ENCODE measurements at places on chromosomes 2 and 18.
A peak's percentile ranks its signal among the peaks of the same experiment; 100 is the strongest.

GRCh38 chr2:233379441-233379840, 25.1 kb downstream of the DGKD start:
- DNase-seq, result no peak

- no peak for DNase-seq
These were observed 61.3 kb upstream of the CREB1 start for GRCh38 chr2:207468488-207468887.

- DNase-seq, result no peak
These were observed 169.8 kb downstream of the MREG start for GRCh38 chr2:215843579-215843978.

- DNase-seq, result no peak
These were observed 608.1 kb upstream of the REG3G start for GRCh38 chr2:78417355-78417754.

GRCh38 chr2:113886479-113887008, 3.3 kb upstream of the ACTR3 start:
- DNase-seq, result peak; percentile 84

DNA sequence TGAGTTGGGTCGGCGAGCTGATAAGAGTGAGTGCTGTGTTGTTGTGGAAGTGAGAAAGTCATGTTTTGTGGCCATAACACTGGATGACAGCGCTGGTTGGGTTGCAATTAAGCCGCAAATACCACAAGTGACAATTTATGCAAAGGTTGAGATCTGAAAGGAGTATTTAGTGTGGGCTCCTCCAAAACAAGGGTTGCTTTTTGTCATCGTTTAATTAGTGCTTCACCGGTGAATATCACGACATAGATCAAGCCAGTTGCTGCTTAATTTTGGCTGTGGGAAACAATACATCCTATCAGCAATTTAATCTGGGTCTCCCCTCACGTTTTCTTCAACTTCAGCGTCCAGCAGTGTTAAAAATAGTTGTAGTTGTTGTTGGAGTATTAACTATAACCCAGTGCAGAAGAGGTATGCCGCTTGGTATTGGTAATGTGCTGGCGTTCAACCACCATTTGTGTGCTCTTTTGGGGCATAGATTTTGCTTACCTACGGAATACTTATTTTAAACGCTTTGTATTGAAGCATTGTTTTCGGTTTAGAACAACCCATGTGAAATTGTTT, 662 bp downstream of the ACVR2A start:
- peak; percentile 35 for DNase-seq

GRCh38 chr2:201185863-201186262, 2.9 kb downstream of the CASP10 start:
- DNase-seq, result no peak

DNA sequence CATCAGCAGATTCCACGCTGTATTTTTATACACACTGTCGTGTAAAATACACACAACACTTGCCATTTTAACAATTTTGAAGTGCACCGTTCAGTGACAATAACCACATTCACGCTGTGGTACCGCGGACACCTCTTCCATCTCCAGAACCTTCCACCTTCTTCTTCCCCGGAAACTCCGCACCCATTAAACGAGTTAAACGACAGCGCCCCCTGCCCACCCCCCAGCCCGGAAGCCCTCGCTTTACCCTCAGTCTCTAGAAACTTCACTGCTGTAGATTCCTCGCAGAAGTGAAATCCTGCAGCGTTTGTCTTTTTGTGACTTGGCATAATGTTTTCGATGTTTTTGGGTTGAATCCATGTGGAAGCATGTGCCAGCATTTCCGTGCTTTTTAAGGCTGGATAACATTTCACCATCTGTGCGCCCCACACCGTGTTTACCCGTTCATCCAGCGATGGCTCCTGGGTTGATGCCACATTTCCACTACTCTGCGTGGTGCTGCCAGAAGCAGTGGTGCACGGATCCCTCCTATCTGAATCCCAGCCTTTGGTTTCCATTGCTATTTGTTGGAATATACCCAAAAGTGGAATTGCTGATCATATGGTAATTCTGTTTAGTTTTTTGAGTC, 32.0 kb upstream of the TMEM18 start:
- no peak for DNase-seq

DNA sequence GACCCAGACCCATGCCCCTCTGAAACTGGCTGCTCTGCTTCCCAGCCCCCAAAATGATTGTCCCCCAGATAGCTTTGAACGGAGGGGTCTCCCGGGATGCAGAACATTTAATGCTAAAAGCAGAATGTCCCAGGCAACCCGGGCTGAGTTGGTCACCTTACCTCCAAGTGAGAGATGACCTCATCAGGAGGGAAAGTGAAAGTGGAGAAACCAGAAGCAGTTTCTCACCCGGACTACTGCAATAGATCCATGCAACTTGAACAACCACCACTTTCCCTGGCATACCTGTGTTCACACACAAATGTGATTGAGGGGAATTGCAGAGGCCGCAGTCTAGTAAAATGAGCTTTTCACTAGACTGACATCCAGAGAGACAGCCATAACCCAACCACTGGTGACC, 75.3 kb upstream of the NPAS2 start:
- peak; percentile 20 for DNase-seq

DNA sequence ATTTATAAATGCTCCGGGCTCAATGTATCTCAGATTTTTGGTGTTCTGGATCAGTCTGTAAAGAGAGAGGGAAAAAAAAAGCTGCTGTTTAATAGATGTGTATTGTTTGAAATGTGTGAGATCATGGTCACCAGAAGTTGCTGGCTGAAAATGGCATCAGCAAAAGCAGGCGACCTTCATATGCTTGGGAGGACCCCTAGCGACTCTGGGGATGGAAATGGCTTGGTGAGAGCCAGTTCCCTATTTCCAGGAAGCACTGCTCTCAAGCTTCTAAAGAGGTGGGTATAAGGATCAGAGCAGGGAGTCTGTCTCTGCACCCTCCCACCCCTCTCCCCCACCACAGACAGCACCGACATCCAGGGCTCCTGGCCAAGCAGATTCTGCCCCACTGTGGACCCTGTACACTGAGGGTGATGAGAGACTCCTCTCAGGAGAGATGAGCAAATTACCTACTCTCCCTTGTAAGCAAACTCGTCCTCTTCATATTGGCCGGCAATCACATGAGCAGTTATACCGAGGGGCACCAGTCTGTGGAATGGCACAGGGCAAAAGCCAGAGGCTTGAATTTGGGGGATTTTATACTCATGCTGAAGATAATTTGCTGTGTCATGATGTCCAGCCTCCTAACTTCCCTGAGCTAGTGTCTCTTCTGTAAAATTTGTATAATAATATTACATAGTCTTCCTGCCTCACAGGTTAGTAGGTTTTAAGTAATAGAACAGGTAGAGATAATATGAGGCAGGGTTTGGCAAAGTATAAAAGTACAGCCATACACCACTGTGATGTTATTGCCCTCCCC, 29.6 kb downstream of the LHCGR start:
- DNase-seq, result no peak

DNA sequence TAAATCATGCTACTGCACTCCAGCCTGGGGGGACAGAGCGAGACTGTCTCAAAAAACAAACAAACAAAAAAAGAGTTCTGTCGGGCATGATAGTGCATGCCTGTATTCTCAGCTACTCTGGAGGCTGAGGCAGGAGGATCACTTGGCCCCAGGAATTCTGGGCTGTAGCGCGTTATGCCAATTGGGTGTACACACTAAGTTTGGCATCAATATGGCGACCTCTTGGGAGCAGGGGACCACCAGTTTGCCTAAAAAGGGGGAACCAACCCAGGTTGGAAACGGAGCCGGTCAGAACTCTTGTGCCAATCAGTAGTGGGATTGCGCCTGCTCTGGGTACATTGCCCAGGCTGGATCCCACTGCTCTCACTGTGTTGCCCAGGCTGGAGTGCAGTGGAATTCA, 49.7 kb downstream of the SDC1 start:
- DNase-seq, result no peak

GRCh38 chr2:10193851-10194820, 71.6 kb downstream of the RRM2 start:
- no peak for DNase-seq

- DNase-seq, result no peak
These were observed 248.5 kb downstream of the HAUS1 start for GRCh38 chr18:46352520-46353250.

DNA sequence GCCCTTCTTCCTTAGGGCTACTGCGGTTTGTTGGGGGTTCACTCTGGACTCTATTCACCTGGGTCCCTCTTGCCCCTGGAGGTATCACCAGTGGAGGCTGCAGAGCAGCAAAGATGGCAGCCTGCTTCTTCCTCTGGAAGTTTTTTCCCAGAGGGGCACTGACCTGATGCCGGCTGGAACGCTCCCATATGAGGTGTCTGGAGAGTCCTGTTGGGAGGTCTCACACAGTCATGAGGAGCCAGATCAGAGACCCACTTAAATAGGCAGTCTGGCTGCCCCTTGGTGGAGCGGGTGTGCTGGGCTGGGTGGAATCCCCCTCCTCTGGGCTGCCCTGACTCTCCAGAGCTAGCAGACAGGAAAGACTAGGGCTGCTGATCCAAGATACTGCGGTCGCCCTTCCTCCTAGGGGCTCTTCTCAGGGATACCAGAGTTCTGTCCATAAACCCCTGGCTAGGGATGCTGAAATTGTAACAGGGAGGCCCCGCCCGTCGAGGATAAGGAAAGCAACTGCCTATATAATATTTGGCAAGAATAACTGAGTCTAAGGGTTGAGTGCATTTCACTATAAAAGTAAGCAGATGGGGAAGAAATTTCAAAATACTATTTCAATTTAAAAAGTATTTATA, 140.7 kb downstream of the NOL4 start:
- DNase-seq, result no peak

- DNase-seq, result no peak
These were observed 1.4 kb upstream of the KCNK3 start for GRCh38 chr2:26691161-26691560.

- peak; percentile 91 for DNase-seq
These were observed at the start of gene PLCL1 for GRCh38 chr2:197804049-197804757. Gene PLCL1, plus strand, starts transcription at chr2:197804593.

GRCh38 chr2:12350821-12351220, 365.9 kb upstream of the TRIB2 start:
- no peak for DNase-seq

DNA sequence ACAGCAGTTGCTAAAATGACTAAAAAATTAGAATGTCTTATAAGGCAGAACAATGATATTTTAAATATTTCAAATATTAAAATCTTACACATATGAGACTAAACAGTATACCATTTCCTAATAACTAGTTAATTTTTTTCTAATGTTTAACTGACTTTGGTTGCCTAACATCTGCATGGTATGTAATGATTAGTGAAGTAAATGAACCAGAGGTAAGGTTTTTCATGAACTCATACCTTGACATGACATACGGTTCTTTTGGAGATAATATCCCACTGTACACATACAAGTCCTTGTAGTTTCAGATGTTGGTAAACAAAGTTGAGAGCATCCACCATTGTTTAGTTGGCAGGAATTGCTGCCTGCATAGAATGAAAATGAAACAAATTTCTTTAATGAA, 1360.2 kb downstream of the LRP1B start:
- DNase-seq, result no peak

DNA sequence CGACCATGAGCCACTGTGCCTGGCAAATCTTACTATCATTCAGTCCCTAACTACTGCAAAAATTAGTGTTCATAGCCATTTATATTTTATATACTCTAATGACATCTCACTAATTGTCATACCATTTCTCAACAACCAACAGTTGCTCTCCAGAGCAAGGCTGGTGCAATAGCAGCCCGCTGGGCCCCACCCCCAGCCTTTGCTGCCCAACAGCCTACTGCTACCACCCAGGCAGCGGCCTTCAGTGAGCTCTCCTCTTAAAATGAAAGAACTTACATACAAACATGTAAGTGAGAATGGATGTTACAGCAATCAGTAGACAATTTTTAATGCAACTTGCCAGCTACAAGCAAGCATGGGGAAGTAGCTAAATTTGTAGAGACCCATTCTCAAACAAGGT, 90.5 kb downstream of the HNRNPLL start:
- DNase-seq, result no peak

DNA sequence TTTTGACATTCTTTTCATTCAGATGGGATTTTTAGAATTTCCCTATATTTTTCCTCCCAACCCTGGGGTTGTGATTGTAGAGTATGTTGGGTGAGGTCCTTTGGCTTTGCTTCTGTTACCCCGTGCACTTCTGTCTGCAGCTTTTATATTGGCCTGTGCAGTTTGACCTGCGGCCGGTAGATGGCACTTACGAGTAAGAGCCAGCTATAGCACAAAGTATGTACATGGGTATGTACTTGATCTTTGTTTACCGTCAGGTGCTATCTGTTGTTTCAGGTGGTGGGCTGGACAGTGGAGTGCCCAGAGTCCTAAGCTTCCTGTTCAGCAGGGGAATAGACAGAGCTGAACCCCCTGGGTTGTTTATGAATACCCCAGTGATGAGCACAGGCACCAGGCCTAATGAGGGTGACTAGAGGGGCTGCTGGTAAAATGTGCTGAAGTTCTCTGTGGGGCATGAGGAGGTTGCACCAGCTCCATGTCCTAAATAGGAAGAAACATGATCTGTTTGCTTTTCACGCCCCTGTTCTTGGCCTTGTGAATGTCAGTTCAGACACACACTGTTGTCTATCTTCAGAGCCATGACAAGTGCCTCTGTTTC, 58.9 kb upstream of the THUMPD2 start:
- peak; percentile 41 for DNase-seq

- no peak for DNase-seq
These were observed 55.7 kb downstream of the GLI2 start for GRCh38 chr2:120791243-120791961.

DNA sequence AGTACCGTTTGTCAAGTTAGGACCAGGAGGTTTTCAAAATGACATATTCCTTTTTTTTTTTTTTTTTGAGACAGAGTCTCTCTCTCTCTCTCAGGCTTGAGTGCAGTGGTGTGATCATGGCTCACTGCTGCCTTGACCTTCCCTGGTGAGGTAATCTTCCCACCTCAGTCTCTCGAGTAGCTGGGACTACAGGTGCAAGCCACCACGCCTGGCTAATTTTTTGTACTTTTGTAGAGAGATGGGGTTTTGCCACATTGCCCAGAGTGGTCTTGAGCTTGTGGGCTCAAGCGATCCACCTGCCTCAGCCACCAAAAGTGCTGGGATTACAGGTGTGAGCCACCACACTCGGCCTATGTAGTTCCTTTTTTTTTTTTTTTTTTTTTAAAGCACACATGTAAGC, 127.9 kb upstream of the SEC11C start:
- DNase-seq, result no peak

GRCh38 chr2:71530211-71530610, 76.8 kb downstream of the DYSF start:
- DNase-seq, result no peak

GRCh38 chr2:96763511-96764252, 3.0 kb downstream of the CNNM4 start:
- DNase-seq, result peak; percentile 62

- DNase-seq, result no peak
These were observed 372.5 kb downstream of the GALR1 start for GRCh38 chr18:77622009-77622692.

- no peak for DNase-seq
These were observed 290.8 kb downstream of the ALPK2 start for GRCh38 chr18:58338141-58338540.

- DNase-seq, result no peak
These were observed 224.5 kb downstream of the SLC4A3 start for GRCh38 chr2:219851801-219852481.

GRCh38 chr2:203685081-203685621, 21.3 kb upstream of the CD28 start:
- DNase-seq, result no peak
